ENCODE measurements at places on chromosomes 2 and 18.
A peak's percentile ranks its signal among the peaks of the same experiment; 100 is the strongest.

- no peak for DNase-seq
These were observed 86.9 kb downstream of the KCTD1 start for GRCh38 chr18:26461405-26461804.

GRCh38 chr2:232634206-232635150 lies 1.1 kb downstream of the EFHD1 start:
- no peak for DNase-seq

DNA sequence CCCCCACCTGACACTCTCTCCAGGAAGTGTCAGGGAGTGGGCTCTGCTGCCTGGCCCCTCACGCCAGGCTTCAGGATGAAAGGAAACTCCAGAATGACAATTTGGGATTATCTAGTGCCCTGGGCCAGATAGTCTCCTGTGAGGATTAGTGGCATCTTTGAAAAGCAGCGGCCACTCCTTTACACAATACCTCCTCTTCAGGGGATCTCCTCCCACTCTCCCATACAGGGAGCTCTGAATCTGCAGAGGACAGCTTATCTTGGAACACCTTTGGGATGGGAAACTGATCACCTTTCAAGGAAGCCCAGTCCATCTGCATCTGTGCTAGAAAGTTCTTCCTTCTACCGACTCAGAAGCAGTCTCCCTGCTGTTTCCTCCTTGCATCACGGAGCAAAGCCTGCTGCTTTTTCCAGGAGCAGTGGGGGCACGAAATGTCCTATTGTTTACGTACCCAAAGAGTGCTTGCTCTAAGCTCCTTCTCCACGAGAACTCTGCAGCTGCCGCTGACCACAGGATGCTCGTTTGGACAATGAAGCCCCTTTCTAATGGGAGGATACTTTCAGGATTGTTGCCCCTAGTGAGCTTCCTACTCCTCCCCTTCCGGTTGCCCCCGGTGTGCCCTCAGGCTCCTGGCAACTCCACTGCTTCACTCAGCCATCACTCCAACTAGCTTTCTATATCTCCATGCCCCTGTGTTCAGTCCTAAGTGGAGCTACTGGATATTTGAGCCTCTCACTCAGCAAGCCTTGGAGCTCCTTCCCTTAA lies 31.5 kb downstream of the SIX3 start:
- DNase-seq: no peak

- DNase-seq: peak; percentile 39
These were observed 195.1 kb downstream of the EXOC6B start for GRCh38 chr2:72630767-72631166.

GRCh38 chr18:5295981-5296705 lies 617 bp upstream of the ZBTB14 start:
- peak; percentile 94 for DNase-seq

DNA sequence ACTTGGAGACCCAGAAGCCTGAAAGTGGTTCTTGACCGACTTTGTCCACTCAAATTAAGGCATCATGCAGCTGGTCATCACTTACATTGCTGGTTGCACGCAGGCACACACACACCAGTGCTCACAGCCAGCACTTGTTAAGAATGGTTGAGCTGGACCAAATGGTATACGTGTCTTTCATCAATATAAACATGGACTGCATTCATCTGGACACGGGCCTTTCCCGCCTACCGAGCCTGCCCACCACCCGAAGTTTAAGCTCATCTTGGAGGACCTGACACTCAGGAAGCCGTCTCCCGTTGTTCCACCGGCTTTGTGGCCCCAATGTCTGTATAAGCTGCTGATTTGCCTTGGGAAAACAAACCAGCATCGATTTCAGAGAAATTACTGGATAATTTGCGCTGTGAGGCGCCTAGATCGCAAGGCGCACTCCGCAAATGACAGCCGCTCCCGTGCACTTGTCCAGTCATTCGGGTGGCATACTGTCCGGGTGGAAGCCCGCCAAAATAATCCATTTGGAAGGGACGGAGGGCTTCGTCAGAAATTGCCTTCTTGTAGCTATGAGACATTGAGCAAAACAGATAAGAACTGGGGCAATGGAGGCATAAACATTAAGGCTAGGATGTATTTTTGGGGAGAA lies 40.1 kb upstream of the AKAIN1 start:
- peak; percentile 2 for DNase-seq

DNA sequence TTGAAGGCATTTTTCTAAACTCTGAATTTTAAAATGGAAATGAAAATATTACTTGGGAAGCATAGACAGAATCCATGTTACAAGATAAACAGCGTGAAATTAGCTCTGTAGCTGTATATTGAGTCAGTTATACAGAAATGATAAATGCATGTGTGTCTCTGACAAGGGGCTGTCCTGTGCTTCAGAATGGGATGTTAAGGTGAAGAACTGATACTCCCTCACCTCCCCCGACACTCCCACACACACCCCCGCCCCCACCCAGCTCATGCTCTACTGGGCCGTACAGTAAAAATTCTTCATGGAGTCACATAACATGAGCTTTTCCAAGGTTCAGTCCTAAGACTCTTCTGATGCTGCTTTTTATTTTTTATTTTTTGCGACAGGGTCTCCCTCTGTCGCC lies 869 bp upstream of the THUMPD2 start:
- DNase-seq: no peak

GRCh38 chr18:44729631-44730101 lies 49.0 kb downstream of the SETBP1 start:
- no peak for DNase-seq

DNA sequence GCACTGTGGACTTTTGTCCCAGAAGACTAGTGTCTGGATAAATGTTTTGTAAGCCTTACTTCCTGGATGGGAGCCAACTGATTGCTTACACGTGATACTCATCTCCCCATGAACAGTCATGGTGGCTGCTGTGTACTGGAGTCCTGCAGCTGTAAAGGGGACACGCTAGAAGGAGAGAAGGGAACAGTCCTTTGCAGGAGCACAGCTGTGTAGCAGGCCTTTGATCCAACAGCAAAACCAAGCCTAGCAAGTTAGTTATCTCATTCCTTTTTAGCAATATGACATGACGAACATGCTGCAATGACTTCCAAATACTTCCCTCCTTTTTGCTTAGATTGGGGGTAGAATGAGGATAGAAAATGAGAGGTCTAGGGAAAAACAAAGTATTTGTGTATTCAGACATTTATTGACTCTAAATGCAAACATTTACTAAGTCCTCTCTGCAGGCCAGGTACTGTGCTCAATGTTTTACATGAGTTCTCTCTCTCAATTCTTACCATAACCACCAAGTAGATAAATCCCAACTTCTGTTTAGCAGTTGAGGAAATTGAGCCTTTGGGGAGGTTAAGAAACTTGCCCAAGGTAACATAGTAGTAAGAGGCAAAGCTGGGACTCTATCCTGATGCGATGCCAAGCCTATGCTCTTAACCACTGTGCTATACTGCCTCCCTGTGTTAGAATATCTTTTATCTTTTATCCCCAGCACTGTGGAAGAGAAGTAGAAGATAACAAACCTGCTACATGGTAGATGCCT lies 55.4 kb upstream of the CD28 start:
- DNase-seq: peak; percentile 80

DNA sequence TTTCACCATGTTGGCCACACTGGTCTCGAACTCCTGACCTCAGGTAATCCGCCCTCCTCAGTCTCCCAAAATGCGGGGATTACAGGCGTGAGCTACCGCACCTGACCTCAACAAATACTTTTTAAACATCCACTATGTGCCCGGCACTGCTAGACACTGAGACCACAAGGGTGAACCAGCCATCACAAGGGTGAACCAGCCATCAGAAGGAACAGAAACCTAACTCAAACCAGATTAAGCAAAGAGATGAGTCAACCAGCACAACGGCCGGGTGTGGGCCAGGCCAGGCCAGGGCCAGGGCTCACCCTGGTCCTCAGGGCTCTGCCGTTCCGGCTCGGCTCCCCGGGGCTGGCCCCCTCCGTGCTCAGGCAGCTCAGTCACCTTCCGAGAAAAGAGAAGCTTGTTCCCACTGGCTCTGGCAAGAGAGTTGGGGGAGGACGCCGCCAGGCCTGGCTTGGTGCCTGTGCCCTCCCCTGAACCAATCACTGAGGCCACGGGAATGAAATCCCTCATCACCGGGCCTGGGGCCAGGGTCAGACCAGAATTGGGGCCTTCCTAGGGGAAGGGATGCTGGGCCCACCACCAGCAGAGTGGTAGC lies 4.4 kb downstream of the TEX44 start:
- no peak for DNase-seq

- no peak for DNase-seq
These were observed 48.4 kb downstream of the SLC38A11 start for GRCh38 chr2:164906947-164907346.

GRCh38 chr18:26791676-26792075 lies 73.8 kb downstream of the AQP4 start:
- peak; percentile 7 for DNase-seq

GRCh38 chr2:211812587-211812986 lies 726.0 kb downstream of the ERBB4 start:
- no peak for DNase-seq

DNA sequence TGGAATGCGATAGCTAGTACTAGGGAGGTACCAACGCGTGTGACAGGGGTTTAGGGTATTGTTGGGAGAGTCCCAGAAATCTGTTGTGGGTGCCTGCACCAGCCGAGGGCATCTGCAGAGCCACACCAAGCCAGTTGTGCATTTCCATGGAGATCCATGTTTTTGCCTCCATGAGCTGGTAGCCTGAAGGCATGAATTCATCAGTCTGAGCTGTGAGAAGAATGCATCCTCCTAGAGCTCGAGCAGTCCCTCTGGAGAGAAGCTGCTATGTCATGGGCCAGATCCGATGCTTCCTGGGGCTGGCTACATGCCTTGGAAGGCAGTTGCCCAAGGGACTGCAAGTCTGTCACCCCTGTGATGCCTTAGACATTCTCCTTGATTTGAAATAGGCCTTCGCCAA lies 57.9 kb downstream of the LIPG start:
- DNase-seq: no peak

- DNase-seq: no peak
These were observed 84.8 kb upstream of the TTN start for GRCh38 chr2:178891959-178892485.

DNA sequence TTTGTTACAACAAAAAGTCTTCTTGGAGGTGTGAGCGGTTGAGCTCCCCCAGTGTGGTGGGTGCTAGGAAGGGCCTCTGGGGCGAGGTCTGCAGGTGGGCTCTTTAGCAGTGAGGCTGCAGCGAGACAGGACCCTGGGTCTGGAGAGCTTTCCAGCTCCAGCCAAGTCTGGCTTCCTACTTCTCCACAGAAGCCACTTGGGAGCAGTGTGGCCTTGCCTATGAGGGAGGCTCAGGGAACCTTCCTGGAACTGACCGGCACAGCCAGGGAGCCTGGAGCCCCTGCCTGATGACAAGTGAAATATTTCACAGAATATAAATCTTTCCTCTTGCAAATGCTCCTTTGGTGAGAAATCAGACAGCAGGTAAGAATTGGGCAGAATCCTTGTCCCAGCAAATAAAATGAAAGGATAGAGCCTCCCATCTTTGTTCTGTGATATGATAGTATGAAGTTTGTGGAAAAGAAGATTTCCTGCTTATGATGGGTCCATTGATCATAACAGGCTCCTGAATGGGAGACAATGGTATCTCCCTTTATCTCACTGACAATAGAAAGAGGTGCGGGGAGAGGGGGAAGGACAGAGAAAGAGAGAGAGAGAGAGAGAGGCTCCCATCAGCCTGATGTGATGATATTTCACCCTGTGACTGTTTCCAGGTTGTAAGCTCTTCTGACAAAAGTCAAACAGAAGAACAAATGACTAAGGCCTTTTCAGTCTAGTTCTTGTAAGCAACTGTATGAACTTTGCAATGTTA lies 289.8 kb upstream of the SPRED2 start:
- peak; percentile 55 for DNase-seq

- DNase-seq: peak; percentile 95
These were observed 32.2 kb downstream of the QPCT start for GRCh38 chr2:37376421-37377186.

GRCh38 chr18:58535340-58536201 lies 93.3 kb downstream of the ALPK2 start:
- no peak for DNase-seq

GRCh38 chr18:2258954-2259353 lies 312.4 kb downstream of the METTL4 start:
- peak; percentile 89 for DNase-seq

DNA sequence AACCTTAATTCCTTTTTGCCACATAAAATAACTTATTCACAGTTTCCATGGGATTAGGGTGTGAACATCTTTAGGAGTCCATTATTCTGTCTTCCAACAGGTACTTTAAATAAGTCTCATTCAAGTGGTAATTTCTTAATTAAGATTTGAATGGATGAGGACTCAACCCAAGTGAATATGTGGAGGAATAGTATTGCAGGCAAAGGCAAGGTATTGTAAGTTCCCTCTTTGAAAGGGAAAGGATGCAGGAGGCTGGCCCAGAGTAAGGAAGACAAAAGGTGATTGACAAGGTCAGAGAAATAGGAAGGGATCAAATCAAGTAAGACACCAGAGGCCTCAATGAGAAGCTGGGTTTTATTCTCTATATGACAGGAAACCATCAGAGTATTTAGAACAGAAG lies 238.2 kb upstream of the RBMS1 start:
- DNase-seq: no peak

GRCh38 chr18:46946656-46947282 lies 29.4 kb downstream of the KATNAL2 start:
- no peak for DNase-seq

DNA sequence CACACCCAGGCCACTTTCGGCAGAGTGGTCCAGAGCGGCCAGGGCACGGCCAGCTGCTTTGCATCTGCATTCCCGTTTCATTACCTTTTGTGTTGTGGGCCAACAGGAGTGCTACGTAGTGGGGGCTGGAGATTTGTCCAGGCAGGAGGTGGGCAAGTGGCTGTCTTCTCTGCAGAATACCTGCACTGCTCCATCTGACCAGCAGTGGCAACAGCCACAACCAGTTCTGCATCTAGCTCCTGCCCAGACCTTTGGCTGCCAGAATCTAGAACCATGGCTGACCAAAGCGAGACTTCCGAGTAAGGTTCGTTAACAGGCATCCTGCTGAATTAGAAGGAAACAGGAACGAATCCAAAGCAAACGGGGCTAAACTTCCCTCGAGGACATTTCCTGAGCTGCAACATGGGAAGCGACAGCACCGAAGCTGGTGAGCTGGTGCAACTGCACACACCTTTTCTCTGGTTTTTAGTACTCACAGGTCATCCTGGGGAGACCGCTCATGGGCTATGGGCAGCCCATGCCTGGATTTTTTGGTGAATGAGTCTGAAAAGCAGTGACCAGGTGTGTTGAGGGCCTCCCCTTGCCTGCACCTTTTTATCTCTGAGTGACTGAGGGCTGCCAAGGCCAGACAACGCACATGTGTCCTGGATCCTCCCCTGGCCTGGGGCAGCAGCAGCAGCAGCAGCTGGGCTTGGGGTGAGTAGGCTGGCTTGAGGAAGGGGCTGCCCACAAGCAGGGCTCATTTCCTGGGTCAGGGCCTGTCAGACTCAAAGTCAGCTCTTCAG lies 10.5 kb downstream of the GDF7 start:
- peak; percentile 21 for DNase-seq

DNA sequence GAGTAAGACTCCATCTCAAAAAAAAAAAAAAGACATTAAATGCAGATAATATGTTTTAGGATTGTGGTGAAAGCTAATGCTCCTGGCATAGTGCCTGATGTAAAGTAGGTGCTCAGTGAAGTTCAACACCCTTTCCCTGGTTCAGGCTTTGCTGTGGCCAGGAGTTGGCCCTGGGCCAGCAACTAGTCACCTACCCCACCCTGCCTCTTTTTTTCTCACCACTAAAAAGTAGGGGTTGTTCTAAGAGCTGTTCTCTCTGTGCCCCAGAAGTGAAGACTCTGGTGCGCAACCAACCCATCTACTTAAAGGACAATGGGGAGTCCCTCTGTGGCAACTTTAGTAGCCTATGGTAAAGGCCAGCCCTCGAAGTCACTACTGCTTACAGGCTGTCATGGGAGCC lies 75.9 kb downstream of the DNMT3A start:
- no peak for DNase-seq

- DNase-seq: no peak
These were observed 13.5 kb downstream of the SP100 start for GRCh38 chr2:230429513-230429912.

GRCh38 chr2:180012523-180012922 lies 5.4 kb upstream of the CWC22 start:
- peak; percentile 50 for DNase-seq

Measured in PC-3 (cell line).